IMR-90 (cell line): ENCODE measurements at places on chromosomes 5 and 9.

DNA sequence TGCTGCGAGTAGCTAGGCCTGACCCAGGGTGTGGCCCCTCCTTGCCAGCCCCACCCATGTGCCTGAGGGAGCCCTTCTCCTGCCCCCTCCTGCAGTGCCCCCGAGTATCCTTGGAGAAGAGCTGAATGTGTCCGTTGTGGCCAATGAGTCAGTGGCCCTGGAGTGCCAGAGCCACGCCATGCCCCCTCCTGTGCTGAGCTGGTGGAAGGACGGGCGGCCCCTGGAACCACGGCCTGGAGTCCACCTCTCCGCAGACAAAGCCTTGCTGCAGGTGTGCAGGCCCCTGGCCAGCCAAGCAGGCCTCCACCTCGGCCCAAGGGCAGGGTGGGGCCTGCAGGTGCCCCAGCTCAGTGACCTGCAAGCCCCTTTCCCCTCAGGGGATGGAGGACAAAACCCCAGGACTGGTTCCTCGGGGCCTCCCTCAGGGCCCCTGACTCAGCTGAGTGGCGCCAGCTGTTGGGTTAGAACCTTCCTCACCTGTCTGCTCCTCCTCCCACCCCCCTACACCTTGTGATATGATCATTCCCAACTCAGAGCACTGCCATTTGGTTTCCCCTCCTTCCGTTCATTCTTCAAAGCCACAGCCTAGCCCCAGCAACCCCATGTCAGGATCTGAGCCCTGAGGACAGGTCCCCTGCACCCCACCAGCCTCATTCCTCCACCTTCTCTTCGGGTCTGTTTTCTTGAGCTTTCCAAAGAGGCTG is 80.0 kb upstream of the ASS1 start:
- no peak for DNase-seq

- DNase-seq, result no peak
These were observed 32.2 kb downstream of the INVS start for GRCh38 chr9:100131216-100131615.

GRCh38 chr9:36729906-36730305 is 157.2 kb downstream of the MELK start:
- peak; percentile 40 for DNase-seq

- DNase-seq, result no peak
These were observed 36.6 kb downstream of the FAM240B start for GRCh38 chr9:38683336-38683735.

DNA sequence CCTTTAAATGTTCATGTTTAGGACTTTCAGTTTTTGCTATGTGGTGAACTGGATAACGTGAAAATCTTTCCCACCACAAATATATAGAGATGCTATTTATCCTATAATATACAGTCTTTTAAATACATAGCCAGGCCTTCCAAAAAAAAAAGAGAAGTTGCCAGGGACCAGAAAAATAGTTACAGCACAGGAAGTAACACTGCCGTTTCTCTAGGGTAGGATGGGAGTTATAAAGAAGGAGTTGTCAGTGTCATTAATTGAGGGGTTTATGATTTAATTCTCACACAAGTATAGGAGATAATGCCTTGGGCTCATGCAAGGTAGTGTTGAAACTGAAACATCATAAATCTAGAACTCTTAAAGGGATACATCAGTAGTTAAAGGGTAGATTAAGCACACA is 83.9 kb downstream of the LRRC70 start:
- no peak for DNase-seq

DNA sequence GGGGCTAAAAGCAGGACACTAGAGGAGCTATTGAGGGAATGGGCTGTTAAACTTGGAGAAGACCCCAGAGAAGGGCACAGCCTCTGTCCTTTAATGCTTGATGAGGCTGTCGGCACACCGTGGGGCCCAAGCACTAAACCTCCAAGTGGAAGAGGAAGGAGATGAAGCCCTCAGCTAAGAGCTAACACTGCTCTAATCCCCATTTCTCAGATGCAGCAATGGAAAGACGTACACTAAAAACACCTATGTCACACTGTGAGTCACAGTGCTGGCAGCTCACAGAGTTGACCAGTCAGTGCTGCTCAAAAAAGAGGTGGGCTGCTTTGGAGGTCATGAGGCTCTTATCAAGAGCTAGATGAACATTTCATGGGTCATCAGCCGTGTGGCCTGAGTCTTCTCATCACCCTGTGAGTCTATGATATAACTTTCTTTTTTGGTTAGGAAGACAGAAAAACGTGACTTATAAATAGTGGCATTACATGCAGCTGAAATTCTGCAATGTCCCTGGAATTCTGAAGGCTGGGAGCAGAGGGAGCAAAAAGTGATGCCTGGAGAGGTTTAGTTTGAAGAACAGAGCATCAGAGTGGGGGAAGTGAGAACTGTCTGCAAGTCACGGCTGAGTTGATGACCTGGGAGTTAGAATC is 21.5 kb downstream of the TNFSF8 start:
- peak; percentile 63 for DNase-seq

DNA sequence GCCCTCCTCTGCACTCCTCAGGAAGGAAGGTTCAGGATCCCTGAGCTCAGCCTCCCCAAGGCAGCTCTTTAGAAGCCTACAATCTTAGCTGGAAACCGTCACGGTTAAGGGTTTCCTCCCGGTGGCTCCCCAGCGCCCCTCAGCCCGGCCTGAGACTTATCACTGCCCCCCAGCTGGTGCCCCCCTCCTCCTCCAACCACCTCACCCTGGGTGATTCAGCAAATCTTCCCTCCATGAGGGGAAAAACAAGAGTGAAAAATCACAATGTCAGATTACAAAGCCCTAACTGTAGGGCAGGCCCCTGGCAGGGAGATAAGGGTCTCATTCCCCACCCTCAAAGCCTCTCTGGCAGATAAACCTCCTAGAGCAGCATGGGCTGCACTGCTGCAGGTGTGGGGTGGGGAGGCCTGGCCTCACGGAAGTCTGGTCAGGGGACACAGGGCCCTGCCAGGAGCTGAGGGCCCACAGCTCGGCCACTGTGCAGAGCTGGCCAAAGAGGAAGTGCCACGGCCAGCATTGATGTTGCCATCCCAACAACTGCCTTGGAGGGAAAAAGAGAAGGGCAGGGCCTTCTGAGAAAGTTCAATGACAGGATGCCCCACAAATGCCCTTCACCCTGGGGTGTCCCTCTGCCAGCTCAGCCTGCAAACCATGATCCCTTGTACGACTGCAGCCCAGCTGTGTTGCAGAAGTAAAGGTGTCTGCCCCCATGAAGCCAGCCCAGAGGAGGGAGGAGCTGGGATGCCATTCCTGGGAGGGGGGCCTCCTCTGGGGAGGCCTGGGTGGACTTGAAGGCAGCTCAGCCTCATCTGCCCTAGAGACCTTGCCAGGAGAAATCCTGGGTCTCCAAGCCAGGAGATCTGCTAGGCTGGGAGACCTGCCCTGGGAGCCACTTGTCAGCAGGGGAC is 25.9 kb downstream of the GFI1B start:
- no peak for DNase-seq

DNA sequence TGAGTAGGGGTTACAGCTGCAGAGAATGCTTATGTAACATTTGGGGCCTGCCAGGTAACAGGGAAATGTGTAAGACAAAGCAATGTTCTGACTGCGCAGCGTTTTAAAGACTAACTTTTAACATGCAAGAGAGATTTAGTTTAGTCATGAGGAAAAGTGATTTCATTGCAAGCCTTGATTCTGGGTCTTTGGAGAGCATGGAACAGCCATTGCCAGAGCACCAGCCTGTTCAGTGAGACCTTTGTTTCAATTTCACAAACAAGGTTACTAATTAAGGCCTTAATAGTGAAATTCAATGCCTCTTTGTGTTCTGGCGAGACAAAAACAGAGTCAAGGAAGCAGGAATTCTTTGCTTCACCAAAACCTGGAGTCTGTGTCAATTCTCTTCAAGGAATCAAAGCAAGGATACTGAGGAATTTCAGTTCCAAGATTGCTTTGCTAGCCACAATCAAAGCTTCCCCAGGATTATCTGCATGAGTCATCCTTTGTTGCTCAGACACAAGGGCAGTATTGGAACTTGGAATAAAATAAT is 14.4 kb downstream of the CKMT2 start:
- DNase-seq, result peak; percentile 66

DNA sequence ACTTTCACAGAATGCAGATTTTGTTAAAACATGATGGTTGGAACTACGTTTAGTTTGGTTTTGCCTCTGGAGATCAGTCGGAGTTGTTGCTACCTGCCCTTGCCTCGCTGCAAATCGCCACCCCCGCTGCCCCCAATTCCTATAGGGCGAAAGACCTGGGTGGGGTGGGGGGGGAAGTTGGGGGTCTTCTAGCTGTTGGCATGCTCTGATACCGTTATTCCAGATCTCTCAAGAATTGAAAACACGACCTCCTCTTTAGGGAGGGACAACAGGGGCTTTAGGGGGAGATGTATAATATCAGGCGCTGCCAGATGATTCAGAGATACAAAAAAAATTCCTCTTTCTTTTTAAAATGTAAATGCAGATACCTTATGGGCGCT is 36.4 kb upstream of the NFIB start:
- no peak for DNase-seq

GRCh38 chr5:22053195-22053594 is 799.9 kb downstream of the CDH12 start:
- DNase-seq, result no peak

GRCh38 chr9:8533681-8534080 is 734.1 kb upstream of the DMAC1 start:
- no peak for DNase-seq

DNA sequence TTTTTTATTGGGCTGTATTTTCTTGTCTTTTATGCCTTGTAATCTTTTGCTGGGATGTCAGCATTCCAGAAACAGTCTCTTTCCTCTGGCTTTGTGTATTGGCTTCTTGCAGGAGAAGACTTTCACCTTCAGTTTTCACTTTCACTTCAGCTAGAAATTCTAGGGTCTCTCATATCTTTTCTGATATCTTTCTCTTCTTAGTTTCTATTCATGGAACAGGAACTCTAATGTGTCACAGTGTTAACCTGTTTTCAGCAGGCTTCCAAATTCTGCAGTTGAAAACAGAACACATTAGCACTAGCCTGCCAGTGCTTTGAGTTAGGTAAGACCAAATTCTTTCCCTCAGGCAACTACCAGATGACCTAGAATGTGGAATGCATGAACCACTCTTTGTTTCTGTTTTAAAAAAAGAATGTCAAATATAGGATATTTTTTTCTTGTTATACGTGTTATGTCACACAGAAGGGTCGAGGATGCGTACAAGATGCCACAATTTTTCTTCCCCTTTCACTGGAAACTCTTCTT is 164.7 kb downstream of the TUSC1 start:
- no peak for DNase-seq

- DNase-seq, result peak; percentile 73
These were observed 7.0 kb downstream of the SQSTM1 start for GRCh38 chr5:179827680-179828079.

- peak; percentile 74 for DNase-seq
These were observed 247.6 kb downstream of the TMEM232 start for GRCh38 chr5:110478895-110479294.

GRCh38 chr5:95808013-95808685 is 14.4 kb downstream of the GLRX start:
- DNase-seq, result no peak

DNA sequence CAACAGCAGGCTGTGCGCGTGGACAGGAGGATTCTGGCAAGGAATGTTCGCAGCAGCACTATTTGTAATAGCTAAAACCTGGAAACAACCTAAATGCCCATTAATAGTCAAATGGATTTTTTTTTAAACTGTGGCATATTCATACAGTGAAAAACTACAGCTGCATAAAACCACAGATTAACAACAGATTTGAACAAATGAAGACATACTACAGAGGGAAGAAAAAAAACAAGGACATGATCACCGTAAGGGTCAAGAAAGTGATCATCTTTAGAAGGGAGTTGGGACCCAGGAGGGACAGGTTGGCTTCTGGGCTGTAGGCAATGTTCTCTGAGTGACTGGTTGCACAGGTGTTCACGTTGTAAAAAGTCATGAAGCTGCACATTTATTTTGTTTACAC is 1.2 kb upstream of the TMOD1 start:
- no peak for DNase-seq

DNA sequence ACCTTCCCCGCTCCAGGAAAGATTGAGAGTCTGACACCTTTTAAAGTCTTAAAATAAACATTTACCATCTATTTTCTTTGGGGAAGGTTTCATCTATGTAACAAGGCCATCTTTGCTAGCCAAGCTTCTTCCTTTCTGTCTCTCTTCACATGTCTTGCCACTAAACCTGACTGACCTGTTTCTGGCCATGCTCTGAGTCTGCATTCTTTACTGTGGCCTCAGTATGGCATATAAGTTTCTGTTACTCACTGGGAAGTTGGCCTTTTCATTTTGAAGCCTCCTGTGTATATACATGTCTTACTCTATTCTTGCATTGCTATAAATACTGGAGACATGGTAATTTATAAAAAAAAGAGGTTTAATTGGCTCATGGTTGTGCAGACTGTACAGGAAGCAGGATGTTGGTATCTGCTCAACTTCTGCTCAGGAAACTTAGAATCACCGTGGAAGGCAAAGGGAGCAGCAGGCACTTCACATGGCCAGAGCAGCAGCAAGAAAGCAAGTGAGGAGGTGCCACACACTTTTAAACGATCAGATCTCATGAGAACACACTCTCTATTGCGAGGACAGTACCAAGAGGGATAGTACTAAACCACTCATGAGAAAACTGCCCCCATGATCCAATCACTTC is 48.1 kb downstream of the KCNV2 start:
- no peak for DNase-seq

- DNase-seq, result no peak
These were observed 44.4 kb upstream of the GPR21 start for GRCh38 chr9:122988920-122989621.

- peak; percentile 67 for DNase-seq
These were observed 65.9 kb upstream of the FCN2 start for GRCh38 chr9:134814598-134815215.

DNA sequence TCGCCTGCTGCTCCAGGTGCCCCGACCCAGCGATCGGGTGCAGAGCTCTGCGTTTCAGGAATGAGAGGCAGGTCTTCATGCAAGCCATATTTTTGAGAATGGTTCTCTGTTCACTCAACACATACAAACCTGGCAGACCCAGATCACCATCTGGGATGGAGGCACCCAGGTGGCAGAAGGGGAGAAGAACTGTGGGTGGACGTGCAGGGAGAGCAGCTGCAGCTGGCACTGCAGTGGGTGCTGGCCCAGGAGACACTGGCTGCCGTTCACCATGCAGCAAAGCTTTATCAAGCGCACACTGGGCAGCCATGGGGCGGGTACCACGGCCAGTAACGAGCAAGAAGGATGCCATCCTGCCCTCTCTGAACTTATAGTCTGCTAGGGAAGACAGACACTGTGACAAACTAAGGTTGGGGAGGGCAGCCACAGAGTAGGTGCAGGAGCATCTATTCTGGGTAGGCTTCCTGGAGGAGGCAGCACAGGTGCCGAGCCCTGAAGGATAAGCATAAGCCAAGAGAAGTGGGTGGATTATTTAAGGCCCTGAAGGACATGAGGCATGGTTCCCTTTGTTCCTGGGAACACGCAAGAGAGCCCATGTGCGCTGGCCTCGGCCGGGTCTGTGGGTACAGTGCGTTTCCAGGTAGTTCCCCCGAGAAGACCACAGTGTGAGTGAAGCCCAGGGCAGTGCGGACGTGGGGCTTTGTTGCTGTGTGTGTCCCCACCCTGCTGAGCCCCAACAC is 46.2 kb upstream of the FCN2 start:
- DNase-seq, result no peak
